Brain (organoid and tissue), 16 donors: ENCODE measurements at places on chromosomes 4 and X. TPM values are rescaled to one million over a fixed set of nuclear protein-coding genes. Genes with fewer than 3 reads are reported as not detected.

The MAPK10 gene
- 31.1 TPM for polyA plus RNA-seq

The TMPRSS11A gene
- polyA plus RNA-seq, result not detected

The SORCS2 gene
- polyA plus RNA-seq, result 18.8 TPM

The NPFFR2 gene
- polyA plus RNA-seq, result not detected

The ARHGAP36 gene
- polyA plus RNA-seq, result 0.46 TPM

The RBM10 gene
- 61.6 TPM for polyA plus RNA-seq

The RADX gene
- 0.95 TPM for polyA plus RNA-seq

The PCSK1N gene
- polyA plus RNA-seq, result 267 TPM

The ADGRL3 gene
- polyA plus RNA-seq, result 10.6 TPM

The OPN1MW gene
- not detected for polyA plus RNA-seq

The TMEM255A gene
- 1.4 TPM for polyA plus RNA-seq

The STPG2 gene
- not detected for polyA plus RNA-seq

The BANK1 gene
- 0.22 TPM for polyA plus RNA-seq

The SMR3B gene
- polyA plus RNA-seq, result not detected

The EGF gene
- polyA plus RNA-seq, result 0.07 TPM

The INPP4B gene
- polyA plus RNA-seq, result 0.56 TPM

The HS6ST2 gene
- 0.41 TPM for polyA plus RNA-seq

The AMER1 gene
- polyA plus RNA-seq, result 2.8 TPM

The CT45A10 gene
- not detected for polyA plus RNA-seq

The ZCCHC18 gene
- polyA plus RNA-seq, result 4.3 TPM

The ARX gene
- 1.6 TPM for polyA plus RNA-seq

The S100G gene
- not detected for polyA plus RNA-seq

The GPR50 gene
- not detected for polyA plus RNA-seq

The TIGD4 gene
- polyA plus RNA-seq, result not detected

The CYBB gene
- 2.3 TPM for polyA plus RNA-seq

The BMPR1B gene
- 1.1 TPM for polyA plus RNA-seq

The BEX4 gene
- polyA plus RNA-seq, result 133 TPM

The MAGEA11 gene
- not detected for polyA plus RNA-seq
